ENCODE measurements at places on chromosomes 16 and 17.

DNA sequence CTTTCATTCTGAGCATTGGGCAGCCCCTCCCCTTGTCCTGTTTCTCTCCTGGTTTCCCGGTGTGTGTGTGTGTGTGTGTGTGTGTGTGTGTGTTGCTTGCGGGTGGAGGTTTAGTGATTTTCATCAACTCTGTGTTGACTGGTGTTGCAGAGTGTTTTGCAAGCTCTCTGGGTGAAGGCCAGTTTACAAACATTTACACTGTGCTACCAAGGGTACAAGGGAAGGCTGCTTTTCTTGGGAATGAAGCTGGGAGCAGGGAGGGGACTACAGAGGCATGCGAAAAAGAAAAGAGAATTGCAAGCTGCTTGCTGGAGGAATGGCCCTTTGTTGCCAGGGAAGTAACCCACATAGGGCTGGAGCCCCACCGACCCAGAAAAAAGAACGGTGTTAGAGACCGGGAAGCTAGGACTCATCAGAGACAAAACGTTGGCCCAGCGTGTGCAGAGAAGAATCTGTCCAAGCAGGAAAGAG is 29.6 kb downstream of the HS3ST3B1 start:
- DNase-seq, result no peak

- no peak for DNase-seq
Observed at GRCh38 chr16:64925166-64925565, 196.7 kb downstream of the CDH11 start.

- DNase-seq, result no peak
Observed at GRCh38 chr16:1070084-1070863, 2.3 kb upstream of the SSTR5 start.

- DNase-seq, result no peak
Observed at GRCh38 chr17:17603895-17604225, 12.4 kb upstream of the PEMT start.

- DNase-seq, result no peak
Observed at GRCh38 chr17:64689106-64689505, 27.0 kb upstream of the SMURF2 start.

DNA sequence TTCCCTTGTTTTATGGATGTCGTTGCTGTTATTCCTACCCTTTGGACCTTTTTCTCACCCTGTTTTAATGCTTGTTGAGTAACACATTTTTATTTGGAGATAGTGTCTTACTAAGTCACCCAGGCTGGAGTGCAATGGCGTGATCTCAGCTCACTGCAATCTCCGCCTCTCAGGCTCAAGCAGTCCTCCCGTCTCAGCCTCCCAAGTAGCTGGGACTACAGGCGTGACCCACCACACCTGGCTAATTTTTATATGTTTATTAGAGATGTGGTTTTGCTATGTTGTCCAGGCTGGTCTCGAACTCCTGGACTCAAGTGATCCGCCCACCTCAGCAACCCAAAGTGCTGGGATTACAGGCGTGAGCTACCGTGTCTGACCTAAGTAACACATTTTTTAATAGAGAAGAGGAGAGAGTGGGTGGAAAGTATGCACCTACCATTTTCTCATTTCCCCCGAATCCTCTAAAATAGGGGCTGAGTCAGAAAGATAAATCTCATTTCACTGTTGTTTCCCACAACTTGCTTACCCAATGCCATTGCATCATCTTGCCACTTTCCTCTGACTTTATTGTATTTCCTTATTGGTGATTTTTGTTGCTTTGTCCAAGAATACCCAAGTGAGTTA is 7.0 kb downstream of the DHX40 start:
- no peak for DNase-seq

GRCh38 chr17:28317966-28318758 is 838 bp upstream of the TMEM97 start:
- DNase-seq, result no peak

GRCh38 chr16:48393485-48394354 is 8.5 kb upstream of the SIAH1 start:
- DNase-seq, result no peak

DNA sequence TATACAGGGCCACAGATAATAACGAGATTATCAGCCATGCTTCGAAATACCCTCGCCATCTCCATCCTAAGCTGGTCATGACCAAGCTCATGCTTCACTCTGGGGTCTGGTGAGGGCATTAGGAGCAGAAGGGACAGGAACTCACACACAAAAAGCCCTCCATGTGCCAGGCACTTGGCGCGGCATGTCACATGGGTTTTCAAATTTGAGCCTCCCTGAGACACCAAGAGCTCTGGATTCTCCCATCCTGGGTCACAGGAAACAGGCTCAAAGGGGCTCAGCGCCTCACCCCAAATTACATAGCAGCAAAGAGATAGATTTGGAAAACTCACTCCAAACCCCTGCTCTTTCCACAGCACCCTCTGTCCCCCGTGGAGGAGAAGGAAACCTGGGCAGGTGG is 239.5 kb downstream of the GSG1L start:
- DNase-seq, result no peak

DNA sequence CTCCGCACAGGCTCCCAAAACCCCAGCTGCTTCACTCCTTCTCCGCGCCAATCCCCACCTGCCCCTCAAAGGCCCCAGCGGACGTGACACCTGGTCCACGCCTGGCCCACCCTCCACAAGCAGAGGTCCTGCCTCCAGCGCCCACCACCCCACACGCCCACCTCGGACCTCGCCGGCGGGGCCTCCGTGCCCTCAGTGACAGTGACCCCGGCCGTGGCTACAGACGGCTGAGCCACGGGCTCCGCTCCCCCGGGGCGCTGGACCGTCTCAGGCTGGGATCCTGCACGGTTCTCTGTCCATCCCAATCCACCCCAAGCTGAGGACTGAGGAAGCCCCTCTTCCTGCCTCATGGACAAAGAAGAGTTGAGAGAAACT is 25.1 kb downstream of the PIEZO1 start:
- no peak for DNase-seq

GRCh38 chr16:57184113-57184512 is 1.7 kb downstream of the PSME3IP1 start:
- DNase-seq, result no peak

- no peak for DNase-seq
Observed at GRCh38 chr17:4968486-4969046, 949 bp upstream of the SPAG7 start.

DNA sequence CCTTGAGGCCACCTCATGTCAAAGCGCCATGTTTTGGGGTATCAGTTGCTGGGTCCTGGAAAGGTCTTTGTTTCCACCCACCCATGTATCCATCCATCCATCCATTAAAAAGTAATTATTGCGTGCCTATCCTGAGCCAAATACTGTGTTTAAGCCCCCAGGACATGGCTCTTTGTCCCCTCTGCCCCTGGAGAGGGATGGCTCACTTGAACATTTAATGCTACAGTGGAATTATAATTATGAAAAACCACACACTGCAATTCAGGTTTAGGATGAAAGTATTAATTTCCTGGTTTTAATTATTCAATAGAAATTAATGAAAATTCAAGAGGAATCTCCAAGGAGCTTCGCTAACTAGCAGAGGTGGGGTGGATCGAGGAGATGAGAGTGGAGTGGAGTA is 97.8 kb downstream of the MGAT5B start:
- DNase-seq, result no peak

- peak; percentile 31 for DNase-seq
Observed at GRCh38 chr17:50213026-50214022, 11.9 kb upstream of the COL1A1 start.

- no peak for DNase-seq
Observed at GRCh38 chr16:23538919-23539278, 18.3 kb downstream of the EARS2 start.

GRCh38 chr17:79075446-79075750 is 774 bp downstream of the ENGASE start:
- DNase-seq, result no peak

GRCh38 chr16:87740441-87740840 is 25.3 kb downstream of the KLHDC4 start:
- DNase-seq, result no peak

DNA sequence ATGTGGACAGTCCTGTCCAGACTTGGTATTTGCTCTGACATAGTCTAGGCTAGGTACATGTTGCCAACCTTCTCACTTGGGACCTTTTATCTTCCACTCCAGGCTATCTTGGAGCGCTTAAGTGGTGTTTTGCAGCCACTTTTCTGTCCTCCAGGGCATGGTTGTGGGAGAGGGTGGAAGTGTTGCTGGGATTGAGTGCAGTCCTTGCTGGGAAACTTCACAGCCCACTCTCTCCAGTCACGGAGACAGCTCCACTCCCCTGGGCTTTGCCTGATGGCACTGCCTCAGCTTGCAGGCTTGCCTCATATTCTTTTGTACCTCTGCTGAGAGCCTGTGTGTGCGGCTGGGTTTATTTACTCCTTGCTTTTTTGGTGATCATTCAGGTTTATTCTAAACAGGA is 17.4 kb downstream of the RPA1 start:
- no peak for DNase-seq

DNA sequence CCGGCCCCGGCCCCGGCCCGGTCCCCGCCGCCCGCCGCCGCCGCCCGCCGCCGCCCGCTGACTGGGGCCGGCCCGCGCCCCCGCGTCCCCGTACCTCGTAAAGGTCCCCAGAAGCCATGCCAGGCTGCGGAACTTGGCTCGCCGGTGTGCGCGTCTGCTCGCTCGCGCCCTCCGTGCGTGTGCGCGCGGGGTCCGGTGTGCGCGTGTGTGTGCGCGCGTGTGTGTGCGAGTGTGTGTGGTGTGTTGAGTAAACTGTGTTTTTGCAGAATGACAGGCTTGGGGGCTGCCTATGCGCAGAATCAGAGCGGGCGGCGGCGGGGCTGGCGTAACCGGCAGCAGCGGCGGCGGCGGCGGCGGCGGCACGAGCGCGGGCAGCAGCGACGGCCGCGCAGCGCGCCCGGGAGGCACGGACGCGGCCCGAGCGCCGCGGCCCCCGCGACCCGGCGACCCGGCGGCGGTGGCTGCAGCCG is 307 bp downstream of the CDYL2 start:
- peak; percentile 60 for DNase-seq

GRCh38 chr16:73032541-73033270 is 15.2 kb downstream of the ZFHX3 start:
- DNase-seq, result no peak

DNA sequence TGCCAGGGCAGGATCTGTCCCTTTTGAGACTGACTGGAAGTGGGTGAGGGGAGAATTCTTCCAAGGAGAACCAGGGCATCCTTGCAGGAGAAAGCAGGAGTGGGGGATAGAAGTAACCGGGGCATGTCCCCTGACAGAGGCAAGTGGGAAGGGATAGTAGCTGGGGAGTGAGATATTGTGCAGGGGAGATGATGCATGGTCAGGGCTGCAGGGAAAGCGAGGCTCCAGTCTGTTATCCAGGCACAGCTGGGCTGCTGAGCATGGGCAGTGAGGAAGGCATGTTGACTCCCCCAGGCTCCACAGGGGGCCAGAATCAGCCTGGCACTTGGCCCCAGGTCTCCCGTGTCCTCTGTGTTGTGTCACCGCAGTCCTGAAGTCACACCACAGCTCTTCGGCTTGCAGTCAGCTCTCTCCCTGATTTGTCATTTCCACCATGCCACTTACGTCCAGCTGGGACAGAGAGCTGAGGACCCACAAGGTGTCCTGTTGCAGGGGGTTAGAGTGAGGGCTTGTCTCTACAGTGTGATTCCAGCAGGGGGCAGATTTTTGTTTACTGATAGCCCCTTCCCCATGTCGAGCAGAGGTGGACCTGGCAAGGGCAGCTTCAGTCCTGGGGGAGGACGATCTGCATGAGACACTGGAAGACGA is 40.9 kb downstream of the B9D1 start:
- no peak for DNase-seq

DNA sequence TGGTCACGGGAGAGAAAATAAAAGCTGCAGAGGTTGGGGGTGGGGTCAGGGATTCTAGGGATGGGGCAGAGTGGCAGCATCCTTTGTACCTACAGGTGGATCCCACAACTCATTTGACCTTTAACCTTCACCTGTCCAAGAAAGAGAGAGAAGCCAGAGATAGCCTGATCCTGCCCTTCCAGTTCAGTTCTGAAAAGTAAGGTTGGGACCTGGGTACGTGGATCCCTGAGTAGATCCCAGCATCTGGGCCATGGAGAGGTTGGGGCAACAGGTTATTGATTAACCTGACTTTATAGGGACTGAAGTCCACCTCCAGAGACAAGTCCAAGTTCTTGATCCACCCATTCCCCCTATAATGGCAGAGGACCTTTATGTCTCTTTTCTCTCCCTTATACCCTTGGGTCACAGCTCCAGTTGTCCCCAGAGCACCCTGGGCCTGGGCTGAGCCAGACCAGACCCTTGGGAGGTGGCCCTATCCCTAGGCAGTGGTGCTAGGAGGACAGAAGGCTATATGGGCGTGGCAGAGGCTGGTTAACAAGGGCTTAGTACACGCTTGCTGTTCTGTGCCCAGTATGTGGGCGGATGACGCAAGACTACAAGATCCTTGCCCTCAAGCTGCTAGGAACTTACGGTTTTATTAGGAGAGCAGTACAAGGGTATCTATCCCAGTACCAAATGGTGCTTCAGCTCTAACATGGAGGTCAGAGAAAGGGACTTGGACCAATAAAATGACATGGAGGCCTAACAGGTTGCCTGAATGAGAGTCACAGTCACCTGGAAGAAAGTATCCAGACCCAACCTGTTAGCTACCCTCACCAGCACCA is 3.3 kb downstream of the CLDN7 start:
- no peak for DNase-seq

DNA sequence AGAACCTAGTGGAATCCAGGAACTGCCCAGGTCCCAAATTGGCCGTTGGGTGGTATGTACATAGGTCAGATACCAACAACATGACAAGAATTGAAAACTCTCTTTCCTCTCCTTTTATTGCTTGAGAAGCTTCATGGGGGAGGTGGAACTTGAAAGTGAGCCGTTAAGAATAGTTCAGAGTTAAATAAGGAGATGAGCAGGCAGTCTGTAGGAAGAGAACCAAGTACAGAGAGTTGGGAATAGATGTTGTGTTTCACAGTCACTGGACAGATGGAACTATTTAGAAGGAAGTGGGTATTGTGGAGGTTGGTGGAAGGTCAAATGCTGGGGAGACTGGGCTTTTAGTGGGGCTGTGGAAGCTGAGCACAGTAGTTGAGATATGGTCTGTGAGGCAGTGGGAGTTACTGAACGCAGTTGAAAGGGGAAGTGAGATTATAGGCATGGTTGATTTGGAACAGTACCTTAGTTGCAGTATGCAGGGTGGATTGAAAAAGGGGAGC is 26.4 kb downstream of the ARHGAP44 start:
- no peak for DNase-seq

- no peak for DNase-seq
Observed at GRCh38 chr17:4054446-4054845, 88.4 kb downstream of the ZZEF1 start.

- DNase-seq, result no peak
Observed at GRCh38 chr17:40980117-40980516, 4.0 kb downstream of the KRT40 start.

DNA sequence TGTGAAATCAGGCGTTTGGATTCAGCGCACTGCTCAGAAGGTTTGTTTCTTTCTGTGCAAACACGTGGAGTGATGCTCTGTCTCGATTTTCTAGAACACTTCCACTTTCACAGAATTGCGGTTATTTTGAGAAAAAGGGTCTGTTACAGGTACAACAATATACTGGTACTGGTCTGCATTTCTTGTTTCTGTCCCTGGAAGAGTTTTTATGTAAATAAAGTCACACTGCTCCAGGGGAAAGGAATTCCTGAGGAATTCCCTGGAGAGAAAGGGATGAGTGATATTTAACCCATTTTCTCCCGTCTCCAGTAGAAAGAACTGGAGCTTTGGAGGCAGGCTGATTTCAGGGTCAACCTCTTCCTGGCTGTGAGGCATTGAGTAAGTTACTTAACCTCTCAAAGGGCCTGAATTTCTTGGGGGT is 16.2 kb upstream of the RMI2 start:
- no peak for DNase-seq
